ENCODE measurements at places on chromosomes 16 and 17. TPM values are rescaled to one million over a fixed set of nuclear protein-coding genes. Genes with fewer than 3 reads are reported as not detected.

Gene KCNH4
- not detected for total RNA-seq

Gene EPN3
- total RNA-seq: not detected

Gene HS3ST3B1
- total RNA-seq: 5.0 TPM

Gene ABCC12
- total RNA-seq: not detected

Gene FOXO3B
- 7.2 TPM for total RNA-seq

Gene EVI2B
- 0.86 TPM for total RNA-seq

Gene MT4
- not detected for total RNA-seq

Gene CPPED1
- total RNA-seq: 16.0 TPM

Gene HEATR9
- total RNA-seq: not detected

Gene TNFRSF17
- not detected for total RNA-seq

Gene FUS
- 45.3 TPM for total RNA-seq
